ENCODE measurements at places on chromosomes 7 and 10.

DNA sequence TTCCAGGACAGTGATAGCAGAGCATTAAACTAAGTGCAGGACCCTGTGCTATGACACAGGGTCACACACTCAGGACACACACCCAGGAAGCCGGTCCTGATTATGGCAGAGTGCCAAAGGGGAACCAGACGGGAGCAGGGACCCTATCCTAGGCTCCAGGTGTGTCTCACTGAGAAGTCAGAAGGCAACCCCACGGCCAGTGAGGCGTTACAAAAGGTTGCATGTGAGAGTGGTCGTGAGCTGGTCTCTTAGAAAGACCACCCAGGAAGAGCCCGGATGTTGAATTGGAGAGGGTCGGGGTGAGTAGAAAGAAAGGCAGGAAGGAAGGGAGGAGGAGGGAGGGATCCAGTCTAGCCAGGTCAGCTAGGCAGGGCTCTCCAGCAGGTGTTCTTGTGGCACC lies 31.0 kb downstream of the FRMPD2 start:
- no peak for DNase-seq

- no peak for DNase-seq
Measured at GRCh38 chr10:114181971-114182370, 2.8 kb downstream of the TDRD1 start.

DNA sequence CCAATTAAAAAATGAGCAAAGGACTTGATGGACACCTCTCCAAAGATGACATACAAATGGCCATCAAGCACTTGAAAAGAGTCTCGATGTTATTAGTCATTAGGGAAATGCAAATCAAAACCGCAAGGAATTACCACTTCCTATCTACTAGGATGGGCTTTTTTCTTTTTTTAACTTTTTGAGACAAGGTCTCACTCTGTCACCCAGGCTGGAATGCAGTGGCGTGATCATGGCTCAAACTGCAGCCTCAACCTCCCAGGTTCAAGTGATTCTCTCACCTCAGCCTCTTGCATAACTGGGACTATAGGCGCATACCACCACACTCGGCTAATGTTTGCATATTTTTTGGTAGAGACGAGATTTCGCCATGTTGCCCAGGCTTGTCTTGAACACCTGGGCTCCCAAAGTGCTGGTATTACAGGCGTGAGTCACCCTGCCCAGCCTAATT lies 13.6 kb downstream of the NKX1-2 start:
- no peak for DNase-seq

DNA sequence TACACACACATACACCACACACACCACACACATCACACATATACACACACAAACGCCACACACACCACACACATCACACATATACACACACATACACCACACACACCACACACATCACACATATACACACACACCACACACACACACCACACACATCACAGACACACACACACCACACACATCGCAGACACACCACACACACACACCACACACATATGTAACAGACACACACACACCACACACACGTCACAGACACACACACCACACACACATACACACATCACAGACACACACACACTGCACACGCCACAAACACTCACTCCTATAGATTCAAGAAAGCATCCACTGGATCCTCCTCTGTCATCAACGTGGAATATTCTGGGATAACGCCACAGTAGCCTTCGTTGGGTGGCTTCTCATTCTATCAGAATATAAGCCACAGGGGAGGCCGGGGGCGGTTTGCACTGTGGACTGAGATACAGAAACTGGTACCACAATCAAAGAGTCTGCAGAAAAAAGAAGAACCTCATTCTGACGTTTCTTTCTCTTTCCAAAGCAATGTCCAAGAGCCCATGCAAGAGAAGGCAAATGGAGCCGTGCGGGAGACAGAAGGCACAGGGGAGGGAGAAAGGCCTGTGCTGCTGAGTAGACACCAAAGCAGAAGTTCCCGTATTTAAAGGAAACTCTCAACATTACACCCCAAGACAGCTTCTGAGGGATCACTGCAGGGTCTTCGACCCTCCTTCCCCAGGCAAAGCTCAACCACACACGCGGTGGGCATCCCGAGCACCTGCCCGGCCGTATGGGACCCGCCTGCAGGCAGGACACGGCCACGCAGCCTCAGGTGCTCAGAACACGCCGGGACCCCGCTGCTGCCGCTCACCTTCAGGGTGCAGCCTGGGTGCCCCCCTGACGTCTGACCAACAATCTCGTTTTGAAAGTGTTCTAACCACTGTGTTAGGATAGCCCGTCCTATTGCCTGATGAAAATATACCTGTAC lies 321.2 kb downstream of the DNAJB6 start:
- DNase-seq: no peak

DNA sequence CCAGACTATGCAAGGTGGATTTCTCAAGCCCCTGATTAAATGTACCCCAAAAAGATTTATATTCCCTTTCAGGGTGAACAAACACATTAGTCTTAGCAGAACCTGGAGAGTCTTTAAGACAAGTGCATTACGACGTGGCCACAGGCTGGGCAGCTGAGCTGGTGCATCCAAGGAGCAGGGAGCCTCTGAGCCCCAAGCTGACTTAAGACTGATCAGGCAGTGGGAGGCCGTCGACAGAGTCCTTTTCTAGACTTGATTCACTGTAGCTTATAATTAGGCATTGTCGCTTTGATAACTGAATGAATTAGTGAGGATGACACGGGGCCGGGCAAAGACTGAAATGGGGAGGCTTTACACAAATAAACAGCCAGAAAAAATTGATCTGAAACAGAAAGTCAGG lies 353.2 kb downstream of the GPAM start:
- no peak for DNase-seq

GRCh38 chr7:42522227-42522991 lies 285.4 kb upstream of the GLI3 start:
- DNase-seq: no peak

Data from amniotic stem cell (primary cell).